ENCODE measurements at places on chromosomes 2 and 18.

GRCh38 chr2:58879834-58880233 is 638.7 kb upstream of the FANCL start:
- DNase-seq: no peak

DNA sequence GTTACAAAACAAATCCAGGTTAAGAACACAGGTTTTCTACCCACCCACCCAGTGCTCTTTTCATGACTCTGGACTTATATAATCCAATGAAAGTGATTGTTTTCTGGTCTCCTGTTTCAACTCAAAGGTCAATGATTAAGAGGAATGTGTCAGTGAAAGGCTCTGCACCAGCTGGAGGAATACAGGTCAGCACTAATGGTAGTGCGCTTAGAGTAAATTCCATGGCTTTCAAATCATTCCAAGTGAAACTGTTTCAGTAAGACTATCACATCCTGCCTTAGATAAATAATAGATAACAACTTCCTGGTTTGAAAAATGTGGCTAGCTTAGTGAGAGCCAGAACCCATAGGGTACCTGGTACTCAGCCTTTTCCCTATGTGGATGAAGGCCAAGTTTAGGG is 47.8 kb downstream of the SLC9A4 start:
- DNase-seq: no peak

- no peak for DNase-seq
Measured at GRCh38 chr2:33391529-33392255, 84.8 kb upstream of the RASGRP3 start.

- no peak for DNase-seq
Measured at GRCh38 chr18:50706199-50706598, 113.6 kb downstream of the MRO start.

GRCh38 chr2:213068676-213069359 is 82.6 kb downstream of the IKZF2 start:
- no peak for DNase-seq

- no peak for DNase-seq
Measured at GRCh38 chr2:195664528-195664927, 7.5 kb downstream of the SLC39A10 start.
